LNCaP clone FGC (cell line): ENCODE measurements at places on chromosomes 2 and 18.

DNA sequence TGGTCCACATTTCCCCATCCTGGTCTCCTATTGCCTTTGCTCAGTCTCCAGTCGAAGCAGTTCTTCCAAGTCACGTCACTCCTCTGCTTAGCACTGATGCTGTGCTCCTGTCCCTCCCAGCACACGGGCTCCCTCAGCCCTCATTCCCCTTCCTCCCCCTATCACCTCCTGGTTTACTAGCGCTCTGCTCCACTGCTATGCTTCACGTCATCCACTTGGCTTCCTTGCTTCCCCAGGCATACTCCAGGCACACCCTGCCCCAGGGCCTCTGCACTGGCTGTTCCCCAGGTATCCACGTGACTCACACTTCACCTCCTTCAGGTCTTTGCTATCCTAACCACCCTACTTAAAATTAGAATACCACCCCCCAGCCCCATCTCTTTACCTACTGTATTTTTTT, 269.3 kb downstream of the GLI2 start:
- no peak for DNase-seq

- DNase-seq, result no peak
Measured at GRCh38 chr18:40676668-40677067, 1278.4 kb upstream of the PIK3C3 start.

DNA sequence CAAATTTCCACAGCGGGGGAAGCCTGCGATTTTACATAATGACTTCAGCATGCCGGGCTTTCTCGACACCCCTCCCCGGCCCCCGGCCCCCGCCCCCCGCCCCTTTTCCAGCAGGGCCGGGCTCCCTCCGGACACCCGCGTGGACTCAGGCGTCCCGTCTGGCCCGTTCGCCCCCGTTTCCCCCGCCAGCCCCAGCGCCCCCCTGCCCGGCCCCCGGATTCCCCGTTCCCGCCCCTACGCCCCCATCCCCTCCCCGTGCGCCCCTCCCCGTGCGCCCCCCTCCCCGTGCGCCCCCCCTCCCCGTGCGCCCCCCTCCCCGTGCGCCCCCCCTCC, 456 bp upstream of the NFATC1 start:
- DNase-seq, result no peak

DNA sequence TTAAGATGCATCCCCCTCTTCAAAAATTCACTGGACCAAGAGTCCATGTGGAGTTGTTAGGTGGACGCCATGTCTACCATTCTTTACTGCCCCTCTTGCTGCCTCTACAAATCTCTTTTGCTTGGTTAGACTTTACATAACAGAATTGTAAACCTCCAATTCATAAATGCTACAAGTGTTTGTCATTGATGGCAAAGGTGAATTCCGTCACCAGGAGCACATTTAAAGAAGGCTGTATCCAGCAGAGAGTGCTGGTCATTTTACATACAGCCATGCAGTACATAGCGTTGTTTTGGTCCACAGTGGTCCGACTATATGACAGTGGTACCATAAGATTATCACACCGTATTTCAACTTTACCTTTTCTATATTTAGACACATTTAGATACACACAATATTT, 274.5 kb downstream of the MYCN start:
- DNase-seq, result no peak

DNA sequence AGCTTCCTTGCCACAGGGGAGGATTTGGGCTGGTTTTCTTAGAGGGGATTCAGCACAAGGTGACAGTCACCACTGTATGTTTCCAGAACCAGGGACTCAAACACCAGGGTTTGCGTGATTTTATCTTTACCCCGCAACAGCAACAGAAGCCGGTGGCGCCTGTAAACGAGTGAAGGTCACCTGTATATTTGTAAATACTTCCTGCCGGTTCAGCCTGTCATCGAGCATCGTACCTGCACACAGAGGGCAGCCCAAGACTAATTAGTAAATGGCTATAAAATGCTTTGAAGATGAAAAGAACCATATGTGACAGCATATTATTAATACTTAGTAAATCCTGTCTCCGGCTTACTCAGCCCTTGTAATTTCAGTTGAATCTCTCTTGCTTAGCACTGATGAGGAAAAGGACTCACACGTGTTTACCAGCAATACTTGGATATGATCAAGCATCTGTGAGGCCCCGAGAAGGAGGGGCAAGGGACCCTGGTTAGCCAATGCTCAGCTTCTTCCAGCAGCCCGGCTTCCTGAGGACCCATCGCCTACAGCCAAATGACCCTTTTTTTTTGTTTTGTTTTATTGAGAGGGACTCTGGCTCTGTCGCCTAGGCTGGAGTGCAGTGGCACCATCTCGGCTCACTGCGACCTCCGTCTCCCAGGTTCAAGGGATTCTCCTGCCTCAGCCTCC, 51.3 kb upstream of the FOSL2 start:
- no peak for DNase-seq

DNA sequence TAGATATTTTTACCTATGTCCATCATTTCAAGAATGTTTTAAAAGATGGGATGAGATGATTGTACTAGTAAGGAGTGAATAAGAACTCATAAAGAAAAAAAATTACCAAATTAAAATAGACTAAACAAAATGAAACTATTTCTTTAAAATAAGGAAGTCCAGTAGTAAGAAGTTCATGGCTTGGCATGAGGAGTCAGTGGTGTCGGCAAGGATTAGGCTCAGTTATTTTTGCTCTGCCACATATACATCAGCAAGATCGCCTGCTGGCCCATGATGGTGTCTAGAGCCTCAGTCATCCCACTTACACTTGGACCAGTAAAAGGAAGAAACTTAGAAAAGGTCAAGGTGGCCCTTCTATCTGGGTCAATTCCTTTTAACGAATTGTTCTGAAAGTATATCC, 300.9 kb upstream of the SLC8A1 start:
- DNase-seq, result no peak
